GM06990 (cell line): ENCODE measurements at places on chromosomes 12 and 14.

DNA sequence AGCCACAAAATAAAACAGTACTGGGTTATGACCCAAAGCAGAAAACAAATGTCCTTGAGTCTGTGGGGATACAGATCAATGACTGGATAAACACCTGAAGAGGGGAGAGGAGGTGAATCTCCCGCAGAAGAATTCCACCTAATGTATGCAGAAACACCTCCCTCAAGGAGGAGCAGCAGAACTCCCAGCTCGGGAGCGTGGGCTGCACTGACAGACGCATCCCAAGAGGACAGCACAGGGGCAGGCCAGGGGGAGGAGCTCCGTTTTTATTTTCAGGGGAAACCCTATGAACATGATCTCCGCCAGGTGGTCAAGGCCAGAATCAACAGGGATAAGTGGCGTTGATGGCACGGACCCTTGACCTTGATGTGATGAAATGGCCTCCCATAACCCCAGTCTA, 41.8 kb upstream of the PPP2R5C start:
- no peak for DNase-seq

DNA sequence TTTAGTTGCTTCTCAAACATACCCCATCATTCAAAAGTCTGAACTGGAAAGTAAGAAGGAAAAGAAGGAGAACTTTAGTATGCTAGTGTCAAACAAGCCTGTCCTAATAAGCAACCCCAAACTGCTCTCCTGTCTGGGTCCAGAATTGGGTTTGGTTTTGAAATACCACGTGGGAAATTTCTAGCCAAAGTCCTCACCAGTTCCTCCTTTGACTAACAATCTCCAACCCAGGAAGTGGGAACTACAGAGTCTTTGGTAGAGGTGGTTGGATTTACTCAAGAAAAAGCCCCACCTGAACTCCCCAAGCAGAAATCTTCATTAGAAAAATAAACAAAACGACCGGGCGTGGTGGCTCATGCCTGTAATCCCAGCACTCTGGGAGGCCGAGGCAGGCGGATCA, 17.4 kb upstream of the EIF4B start:
- DNase-seq = no peak

GRCh38 chr12:31627456-31628054, 31.9 kb upstream of the ETFBKMT start:
- no peak for DNase-seq

- DNase-seq = peak; percentile 37
Measured at GRCh38 chr14:96424109-96424989, 32.4 kb downstream of the AK7 start.

- no peak for DNase-seq
Measured at GRCh38 chr12:55874443-55874842, 31.7 kb upstream of the MMP19 start.

DNA sequence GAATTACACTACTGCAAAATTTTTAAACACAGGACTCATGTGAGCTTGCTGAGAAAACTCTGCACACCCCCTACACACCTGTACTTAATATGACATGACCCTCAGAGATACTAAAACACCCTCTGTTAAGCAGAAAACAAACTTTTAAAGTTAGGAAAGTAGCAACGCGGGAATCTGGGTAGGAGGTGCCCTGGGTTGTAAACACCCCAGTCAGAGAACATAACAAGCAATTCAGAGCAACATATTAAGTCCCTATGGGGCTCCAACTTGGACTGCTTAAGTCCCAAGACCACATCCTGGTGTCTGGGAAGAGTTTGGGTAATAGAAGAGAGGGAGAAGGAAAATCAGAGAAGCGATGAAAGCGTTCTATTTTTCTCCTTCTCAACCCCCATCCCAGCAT, 1.2 kb downstream of the ATF7 start:
- no peak for DNase-seq

DNA sequence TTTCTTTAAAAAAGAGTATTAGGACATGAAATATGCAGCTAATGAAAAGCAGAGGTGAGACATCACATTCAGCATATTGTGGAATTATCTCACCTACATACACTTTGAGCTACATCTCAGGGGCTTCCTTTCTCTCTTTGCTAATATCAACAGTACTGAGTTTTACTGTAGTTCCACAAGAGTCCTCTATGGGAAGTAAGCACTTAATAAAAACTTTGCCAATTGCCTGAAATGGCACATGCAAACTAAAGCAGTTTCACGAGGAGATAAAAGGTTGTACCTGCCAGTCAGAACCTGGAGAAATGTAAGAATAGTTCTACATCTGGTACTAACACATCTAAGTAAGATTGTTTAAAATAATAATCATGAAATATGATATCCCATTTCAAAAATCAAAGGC, 73.5 kb upstream of the GPHB5 start:
- no peak for DNase-seq

DNA sequence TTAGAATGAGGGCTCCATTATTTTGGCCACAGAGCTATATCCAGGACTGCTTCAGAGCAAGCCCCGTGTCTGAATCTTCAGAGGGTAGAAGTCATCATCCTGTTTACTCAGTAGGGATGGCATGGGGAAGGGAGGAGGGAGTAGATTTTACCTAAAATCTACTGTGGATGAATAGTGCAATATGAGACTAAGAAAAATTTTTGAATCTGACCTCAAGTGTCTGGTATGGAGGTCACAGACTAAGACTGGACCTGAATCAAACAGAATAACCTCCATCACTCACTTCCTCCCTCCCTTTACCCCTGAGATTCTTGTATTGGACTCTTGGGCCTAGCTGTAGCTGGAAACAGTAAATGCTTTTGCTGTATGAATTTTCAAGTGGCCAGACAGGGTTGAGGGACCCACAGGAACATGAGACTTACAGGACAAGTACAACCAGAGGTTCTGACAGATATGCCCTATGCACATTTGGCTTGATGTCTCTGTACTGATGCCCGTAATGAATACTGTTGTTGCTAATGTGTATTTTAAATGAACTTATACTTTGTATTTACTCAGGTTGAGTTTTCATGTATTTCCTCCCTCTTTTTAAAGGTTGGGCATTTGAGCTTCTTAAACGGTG, 78.5 kb downstream of the CCDC91 start:
- DNase-seq = no peak

GRCh38 chr12:103814436-103814835, 26.6 kb downstream of the NT5DC3 start:
- DNase-seq = no peak

- no peak for DNase-seq
Measured at GRCh38 chr12:46524778-46525177, 152.2 kb upstream of the SLC38A2 start.

- no peak for DNase-seq
Measured at GRCh38 chr12:68959143-68959858, 26.3 kb upstream of the CPM start.

DNA sequence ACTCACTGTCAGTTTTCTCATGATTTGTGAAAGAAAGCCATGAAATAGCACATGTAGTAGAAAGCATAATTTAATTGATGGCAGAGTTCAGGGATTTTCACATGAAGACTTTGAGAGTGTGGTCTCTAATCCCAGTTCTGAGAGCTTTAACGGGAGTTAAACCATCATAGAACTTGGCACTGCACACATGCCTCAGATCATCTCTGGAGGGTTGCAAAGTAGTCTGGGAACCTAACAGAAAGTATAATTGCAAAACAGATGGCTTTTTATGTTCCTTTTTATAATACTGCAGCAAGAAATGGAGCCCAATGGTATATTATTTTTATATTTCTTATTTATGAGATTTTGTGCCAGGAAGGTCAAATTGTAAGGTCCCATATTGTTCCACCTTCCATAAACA, 77.9 kb downstream of the BHLHE41 start:
- DNase-seq = no peak

GRCh38 chr12:71649401-71649800, 14.2 kb downstream of the ZFC3H1 start:
- DNase-seq = no peak

DNA sequence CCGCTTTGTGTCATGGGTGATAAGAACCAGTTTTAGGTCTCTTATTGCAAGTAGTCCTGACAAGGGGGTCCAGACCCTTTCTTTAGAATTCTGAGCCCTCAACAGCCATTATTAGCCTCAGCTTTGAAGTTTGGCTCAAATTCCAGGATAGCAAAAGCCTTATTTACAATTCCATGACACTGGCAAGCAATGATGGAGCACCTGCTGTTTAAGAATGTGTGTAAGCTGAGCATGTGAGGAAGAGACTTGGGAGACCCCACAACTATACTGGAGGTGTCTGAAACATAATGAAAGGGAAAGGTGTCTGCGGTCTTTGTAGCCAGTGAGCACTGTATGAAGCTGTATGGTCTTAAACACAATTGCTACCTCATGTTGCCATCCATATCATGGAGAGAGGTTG, 119.8 kb downstream of the TBX5 start:
- no peak for DNase-seq
